ENCODE measurements at places on chromosomes 6 and 20.

DNA sequence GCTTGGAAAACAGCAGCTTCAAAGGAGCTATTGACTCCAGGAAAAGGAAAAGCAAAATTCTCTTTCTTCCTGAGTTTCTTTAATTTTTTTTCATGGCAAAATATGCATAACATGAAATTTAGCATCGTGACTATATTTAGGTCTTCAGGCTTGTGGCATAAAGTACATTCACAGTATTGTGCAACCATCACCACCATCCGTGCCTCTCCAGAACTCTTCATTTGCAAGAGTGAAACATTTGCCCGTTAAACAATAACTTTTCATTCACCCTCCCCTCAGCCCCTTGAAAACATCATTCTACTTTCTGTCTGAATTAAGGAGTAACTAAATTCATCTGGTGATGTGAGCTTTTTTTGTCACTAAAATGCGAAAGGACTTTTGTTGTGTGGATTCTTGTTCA, 251.7 kb downstream of the PHACTR1 start:
- DNase-seq, result no peak

DNA sequence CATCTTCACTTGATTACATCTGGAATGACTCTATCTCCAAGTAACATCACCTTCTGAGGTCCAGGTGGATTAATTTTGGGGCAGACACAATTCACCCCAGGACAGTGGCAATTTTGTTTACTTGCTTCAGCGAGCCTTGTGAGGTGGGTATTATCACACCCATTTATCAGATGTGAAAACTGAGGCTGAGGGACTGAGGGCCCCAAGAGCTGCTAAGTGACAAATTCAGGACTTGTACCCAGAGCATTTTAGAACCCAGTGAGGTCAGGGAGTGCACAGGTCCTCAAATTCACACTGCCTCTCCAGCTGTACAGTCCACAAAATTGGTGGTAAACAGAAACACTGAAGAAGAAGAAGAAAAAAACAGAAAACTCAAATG, 125.2 kb upstream of the PMEPA1 start:
- DNase-seq, result no peak

- no peak for DNase-seq
Measured at GRCh38 chr6:159809149-159809548, 9.1 kb downstream of the PNLDC1 start.

DNA sequence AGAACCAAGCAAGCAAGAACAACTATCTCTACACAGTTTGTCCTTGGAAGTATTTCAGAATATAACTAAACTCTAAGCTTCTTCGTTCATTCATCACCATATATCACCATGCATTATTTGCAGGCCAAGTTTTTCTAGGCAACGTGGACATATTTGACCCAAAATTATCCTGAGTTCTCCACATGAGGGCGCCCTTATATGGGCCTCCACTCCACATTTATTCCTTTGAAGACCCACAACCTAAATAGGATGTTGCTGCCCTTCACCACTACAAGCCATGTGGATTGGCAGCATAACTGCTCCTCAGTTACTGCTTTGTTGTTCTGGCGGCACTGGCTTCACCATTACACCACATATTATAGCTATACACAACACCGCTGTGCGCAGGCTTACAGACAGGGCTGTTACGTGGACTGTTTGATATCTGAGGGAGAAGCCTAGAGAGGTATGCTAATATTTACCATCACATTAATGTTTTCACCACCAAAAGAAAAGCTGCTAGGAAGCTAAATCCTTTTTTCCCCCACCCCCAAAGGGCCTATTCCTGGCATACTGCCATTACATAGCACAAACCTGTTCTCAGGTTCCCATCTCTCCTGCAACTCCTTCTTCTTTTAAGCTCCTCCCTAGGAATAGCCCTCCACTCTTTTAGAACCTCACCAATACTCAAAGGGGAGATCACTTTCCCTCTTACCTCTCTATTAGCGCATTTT, 411.7 kb downstream of the C6orf118 start:
- no peak for DNase-seq

- no peak for DNase-seq
Measured at GRCh38 chr20:48789185-48789668, 38.6 kb downstream of the PREX1 start.

GRCh38 chr6:45619211-45619760, 241.6 kb upstream of the SUPT3H start:
- DNase-seq, result peak; percentile 19

DNA sequence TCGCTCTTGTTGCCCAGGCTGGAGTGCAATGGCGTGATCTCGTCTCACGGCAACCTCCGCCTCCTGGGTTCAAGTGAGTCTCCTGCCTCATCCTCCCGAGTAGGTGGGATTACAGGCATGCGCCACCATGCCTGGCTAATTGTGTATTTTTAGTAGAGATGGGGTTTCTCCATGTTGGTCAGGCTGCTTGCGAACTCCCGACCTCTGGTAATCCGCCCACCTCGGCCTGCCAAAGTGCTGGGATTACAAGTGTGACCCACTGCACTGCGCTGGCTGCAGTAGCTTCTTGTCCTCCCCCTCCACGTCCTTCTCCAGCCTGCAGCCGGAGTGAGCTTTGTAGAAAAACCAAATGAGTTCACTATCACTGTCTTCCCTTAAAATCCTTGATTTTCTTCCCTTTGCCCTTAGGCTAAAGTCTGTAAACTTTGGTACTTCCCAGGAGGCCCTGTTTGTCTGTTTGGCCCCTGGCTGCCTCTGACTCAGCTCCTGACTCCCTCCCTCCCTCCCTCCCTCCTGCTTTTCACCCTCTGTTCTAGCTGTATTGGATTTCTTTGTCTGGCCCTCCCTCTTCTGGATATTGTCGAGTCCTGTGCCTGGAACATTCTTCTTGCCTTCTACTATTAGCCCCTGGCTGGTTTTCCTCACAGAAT, 12.9 kb downstream of the PARD6B start:
- DNase-seq, result peak; percentile 90

DNA sequence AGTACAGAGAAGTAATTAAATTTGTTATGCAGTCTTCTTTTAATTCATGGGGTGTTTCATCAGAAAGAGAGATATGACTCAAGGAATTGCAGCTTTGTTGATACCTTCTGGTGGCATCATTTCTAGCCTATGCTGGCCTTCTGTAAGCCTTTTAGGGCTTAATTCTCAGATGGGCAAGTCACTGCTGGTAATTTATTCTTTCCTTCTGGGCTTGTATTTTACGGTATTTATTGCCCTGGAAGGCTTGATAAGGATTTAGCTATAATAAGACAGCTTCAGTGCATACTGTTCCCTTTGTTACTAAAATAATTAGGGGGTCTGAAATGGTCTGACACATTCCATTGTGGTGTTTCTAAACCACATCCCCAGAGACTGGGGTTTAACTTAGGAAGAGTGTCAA, 57.9 kb upstream of the EMILIN3 start:
- DNase-seq, result peak; percentile 46

GRCh38 chr20:44137266-44137801, 49.7 kb downstream of the JPH2 start:
- peak; percentile 20 for DNase-seq

GRCh38 chr6:163860287-163861081, 446.0 kb downstream of the QKI start:
- DNase-seq, result peak; percentile 80

DNA sequence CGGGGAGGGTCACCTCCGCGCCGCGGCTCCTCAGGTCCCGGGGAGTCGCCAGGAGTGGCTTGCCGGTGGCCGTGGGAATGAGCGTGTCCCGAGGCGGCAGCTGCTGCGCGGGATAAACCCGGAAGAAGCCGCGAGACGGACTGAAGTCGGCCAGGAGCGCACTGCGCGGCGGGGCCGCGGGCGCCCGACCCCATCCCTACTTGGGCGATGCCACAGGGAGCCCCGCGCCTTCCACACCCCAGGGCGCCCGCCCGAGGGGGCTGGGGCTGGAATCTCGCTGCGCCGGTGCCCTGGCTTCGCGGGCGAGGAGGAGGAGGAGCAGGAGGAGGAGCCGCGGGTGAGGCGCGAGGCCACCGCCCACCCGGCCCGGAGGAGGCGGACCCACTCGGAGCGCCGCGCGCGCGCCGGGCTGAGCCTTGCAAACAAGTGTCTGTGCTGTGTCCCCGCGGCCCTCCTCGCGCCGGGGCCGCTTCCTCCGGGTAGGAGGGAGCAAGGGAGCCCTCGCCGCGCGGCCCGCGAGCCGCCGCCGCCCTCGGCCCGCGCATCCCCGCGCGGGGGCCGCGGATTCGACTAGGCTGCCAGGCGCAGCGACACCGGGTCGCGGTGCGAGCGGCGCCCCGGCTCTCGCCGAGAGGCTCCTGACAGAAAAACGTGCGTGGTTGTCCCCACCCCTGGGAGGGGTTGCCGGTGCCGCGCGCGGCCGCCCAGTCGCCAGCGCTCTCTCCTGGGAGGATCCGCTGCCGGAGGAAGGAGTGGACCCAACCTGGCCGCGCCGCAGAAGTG, at the start of gene ZDHHC14:
Gene ZDHHC14 (plus strand): TSS at position 412 of the 783 bp plus-strand sequence.
- peak; percentile 89 for DNase-seq

DNA sequence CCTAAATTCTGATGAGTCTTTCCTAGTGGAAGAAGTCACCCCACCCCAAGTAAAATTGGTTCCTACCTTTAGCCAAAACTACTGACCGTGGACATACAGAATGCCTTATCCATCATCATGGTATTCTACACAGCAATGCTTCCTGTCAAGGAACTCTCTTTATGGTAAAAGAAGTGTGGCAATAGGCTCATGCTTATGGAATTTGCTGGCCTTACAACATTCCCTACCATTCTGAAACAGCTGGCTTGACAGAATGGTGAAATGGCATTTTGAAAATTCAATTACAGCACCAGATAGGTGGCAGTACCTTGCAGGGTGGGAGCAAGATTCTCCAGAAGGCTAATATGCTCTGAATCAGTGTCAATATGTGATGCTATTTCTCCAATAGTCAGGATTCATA, 41.8 kb upstream of the BACH2 start:
- DNase-seq, result peak; percentile 48

DNA sequence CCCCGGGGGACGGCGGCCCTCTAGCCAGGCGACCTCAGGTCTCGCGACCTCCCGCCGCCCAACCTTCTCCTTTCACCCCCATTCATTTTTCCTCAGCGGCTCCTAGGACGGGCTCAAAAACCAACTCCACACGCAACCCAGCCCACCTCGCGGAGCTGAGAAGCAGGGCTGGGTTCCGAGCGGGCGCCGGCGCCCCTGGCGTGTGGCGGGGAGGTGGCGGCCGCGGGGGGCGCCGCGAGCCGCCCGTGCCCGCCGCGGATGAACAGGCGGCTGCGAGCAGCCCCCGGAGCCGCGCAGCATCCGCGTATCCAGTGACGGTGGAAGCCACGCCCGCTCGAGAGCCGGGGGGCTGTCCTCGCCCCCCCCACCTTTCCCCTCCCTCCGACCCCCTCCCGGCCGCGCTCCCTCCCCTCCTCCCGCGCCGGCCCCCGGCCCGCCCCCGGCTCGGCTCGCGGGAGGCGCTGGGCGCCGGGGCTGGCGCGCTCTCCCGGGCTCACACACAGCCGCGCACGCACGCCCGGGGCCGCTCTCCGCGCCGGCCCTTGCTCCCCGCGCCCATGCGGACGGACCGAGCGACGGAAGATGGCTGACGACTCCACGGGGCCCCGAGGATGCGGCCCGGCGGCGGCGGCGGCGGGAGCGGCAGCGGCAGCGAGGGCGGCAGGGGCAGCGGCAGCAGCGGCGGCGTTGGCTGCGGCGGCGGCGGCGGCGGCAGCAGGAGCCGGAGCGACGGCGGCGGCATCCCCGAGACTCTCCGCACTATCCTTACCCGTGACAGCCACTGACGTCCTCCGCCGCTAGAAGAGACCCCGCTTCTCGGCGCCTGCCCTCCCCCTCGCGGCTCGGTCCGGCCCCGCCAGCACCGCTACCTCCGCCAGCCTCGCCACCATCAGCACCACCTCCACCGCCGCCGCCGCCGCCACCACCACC, at the start of gene SOBP:
Gene SOBP (plus strand): TSS at position 482 of the 930 bp plus-strand sequence. CDS start 500 bp downstream, outside the sequence.
- peak; percentile 28 for DNase-seq

GRCh38 chr6:30849903-30850651, 34.2 kb upstream of the DDR1 start:
- DNase-seq, result no peak

DNA sequence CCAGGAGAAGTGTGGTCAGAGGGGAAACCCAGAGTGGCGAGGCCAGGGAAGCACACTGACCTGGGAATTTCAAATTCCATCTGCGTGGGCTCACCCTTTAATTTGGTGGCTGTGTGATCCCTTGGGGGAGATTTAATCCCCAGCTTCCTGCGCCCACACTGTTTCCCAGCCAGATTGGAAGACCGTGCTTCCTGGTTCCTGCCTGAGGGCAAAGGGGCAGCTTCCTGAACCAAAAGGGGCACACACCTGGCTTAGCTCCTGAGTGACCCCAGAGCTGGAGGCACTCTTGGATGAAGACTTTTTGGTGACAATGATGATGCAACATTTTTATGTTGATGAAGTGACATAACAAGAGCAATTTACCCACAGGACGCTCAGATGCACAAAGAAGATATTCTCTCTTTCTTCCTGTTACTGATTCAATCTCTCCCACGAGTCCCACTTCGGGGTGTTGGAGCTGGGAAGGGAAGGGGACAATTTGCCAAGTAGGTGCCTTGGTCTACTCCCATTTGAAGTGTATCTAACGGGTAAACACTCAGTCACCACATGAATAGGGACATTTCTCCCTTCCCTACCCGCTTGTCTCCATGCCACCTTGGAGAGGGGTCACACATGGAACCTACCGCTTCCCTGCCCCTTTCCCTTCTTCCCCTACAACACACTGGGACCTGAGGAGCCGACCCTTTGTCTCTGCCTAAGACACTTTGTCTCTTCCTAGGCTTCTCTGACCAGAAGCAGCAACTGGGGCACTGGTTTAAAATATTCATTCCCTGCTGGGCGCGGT, 28.6 kb upstream of the CDKN1A start:
- no peak for DNase-seq

All from iris pigment epithelial cell (primary cell).